Activated CD4-positive, alpha-beta T cell treated with anti-CD3 and anti-CD28 coated beads for 36 hours (primary cell): ENCODE measurements at places on chromosomes 3 and 15. TPM values are rescaled to one million over a fixed set of nuclear protein-coding genes. Genes with fewer than 3 reads are reported as not detected.
A peak's percentile ranks its signal among the peaks of the same experiment; 100 is the strongest.

GRCh38 chr3:134904776-134905646 is 110.0 kb downstream of the EPHB1 start:
- no peak for DNase-seq

Gene SLC30A4
- total RNA-seq: 1.6 TPM

DNA sequence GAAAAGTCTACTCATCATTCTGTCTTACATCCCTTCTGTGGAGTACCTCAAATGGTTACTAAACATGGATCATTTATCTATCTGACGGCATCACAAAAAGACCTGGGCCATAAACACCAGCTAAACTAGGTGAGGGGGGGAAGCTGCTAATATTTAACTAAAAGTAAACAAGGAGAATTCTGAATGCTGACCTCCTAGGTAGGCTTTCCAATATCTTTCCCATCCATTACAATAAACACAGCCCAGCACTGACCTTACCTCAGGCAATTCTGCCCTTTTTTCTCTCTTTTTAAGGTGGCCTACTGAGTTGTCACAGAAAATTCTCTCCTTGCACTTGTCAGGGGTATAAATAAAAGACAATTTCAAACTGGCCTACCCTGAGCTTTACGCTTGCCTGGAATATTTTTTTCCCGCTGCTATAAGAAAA is 33.1 kb downstream of the USF3 start:
- no peak for DNase-seq

Gene MME
- 0.23 TPM for total RNA-seq

- no peak for DNase-seq
These were observed 19.0 kb upstream of the GHSR start for GRCh38 chr3:172467170-172467824.

Gene ELL3
- 3.6 TPM for total RNA-seq

GRCh38 chr15:63797116-63797515 is 36.6 kb downstream of the HERC1 start:
- no peak for DNase-seq

GRCh38 chr15:94793641-94794040 is 562.3 kb downstream of the MCTP2 start:
- no peak for DNase-seq

DNA sequence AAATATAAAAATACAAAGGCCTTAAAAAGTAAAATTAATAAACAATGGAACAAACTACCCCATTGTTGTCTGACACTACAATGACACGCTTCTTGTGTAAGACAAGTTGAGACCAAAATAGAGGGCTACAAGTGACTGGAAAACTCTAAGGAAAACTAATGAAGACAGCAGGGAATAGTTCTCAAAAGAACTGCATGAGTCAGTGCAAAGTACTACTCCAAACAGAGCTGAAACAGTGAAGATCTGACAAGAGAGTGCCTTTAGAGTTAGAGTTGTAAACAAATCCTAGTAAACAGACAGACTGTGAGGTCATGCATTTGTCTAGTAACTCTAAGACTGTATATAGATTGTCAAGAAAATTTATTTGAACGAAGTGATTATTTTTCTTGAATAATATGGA is 233.9 kb downstream of the BBX start:
- DNase-seq: no peak

GRCh38 chr3:61334783-61335182 is 83.5 kb upstream of the FHIT start:
- DNase-seq: no peak

Gene CACNA1D
- total RNA-seq: 0.21 TPM

Gene APOD
- not detected for total RNA-seq

- no peak for DNase-seq
These were observed 13.7 kb upstream of the PDIA5 start for GRCh38 chr3:123053107-123053506.

- DNase-seq: peak; percentile 50
These were observed 32.9 kb downstream of the TBC1D2B start for GRCh38 chr15:78044407-78045155.

DNA sequence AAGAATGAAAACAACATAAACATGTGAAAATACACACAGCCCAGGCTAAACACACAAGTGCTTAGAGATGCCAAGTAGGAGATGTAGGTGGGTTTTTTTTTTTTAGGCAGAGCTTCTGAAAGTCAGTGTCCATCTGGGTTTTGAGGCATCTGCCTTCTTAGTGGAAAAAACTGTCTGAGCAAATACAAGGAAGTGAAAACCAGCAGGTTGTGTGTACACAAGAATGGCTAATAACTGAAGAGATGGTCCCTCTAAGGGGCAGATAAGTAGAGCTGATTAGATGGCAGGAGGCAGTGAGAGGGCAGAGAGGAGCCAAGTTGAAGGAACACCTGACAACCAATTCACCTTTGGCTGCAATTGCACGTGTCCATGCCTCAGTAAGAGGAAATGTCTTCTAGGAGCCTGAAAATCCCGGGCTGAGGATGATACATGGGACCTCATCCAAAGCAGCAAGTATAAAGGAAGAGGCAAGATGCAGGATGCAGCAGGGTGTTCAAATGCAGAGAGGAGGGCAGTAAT is 34.9 kb downstream of the CYP19A1 start:
- no peak for DNase-seq

GRCh38 chr3:124116906-124117305 is 125.0 kb upstream of the ROPN1 start:
- no peak for DNase-seq

DNA sequence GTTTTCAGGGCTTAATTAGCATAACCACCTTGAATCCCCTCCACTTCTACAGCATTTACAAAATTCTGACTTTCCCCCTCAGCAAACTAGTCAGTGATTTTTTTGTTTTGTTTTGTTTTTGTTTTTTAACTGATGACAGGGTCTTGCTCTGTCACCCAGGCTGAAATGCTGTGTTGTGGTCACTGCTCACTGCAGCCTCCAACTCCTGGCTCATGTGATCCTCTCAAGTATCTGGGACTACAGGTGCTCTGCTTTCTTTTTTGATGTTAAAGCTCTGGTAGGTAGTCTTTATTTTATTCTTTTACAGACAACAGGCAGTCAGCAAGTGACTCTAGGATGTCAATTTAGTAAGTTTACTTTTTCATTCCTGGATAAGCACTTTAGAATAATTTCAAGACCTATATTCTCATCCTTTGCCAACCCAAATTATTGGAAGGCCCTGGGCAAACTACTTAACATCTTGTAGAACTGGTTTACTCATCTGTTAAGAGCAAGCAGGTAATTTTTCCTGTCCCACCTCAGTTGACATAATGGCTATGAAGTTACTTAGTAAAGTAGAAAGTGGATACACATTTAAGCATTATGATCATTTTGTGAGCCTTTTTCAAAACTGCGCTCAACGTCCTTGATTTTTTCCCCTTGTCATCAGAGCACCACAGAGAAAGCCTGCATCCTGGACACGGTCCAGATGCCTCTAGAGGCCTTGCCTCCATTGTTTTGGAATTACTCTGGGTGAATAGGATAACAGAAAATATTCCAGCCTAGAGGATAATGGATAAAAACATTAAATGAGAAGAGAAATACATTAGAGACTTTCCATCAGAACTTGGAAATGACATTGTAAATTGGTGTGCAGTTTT is 69.9 kb upstream of the NDUFB4 start:
- no peak for DNase-seq

Gene XCR1
- not detected for total RNA-seq
